Activated CD8-positive, alpha-beta memory T cell treated with anti-CD3 and anti-CD28 coated beads for 36 hours (primary cell): ENCODE measurements at places on chromosomes 3 and 15. TPM values are rescaled to one million over a fixed set of nuclear protein-coding genes. Genes with fewer than 3 reads are reported as not detected.

Gene ZNF80
- total RNA-seq, result 1.6 TPM

Gene GCSAM
- total RNA-seq, result 4.3 TPM

Gene COL6A6
- not detected for total RNA-seq

Gene ALDH1A3
- not detected for total RNA-seq

Gene NMNAT3
- total RNA-seq, result 2.0 TPM
